ENCODE measurements at places on chromosomes 13 and 19.

DNA sequence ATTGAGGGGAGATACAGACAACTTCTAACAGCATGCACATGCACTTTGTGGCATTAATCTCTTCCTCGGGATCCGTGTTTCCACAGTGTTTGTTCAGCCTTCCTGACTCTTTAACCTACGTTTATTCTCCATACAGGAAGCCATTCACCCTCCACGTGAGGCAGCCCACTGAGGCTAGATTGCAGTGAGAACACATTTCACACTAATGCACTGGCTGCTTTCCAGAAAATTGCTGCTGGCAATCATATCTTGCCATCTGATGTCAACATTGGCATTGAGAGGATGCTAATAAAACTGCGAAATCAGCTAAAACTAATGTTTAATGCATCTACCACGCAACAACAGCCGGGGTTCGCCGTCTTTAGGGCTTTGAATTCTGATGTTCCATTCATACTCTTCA lies 30.0 kb downstream of the DCLK1 start:
- DNase-seq = no peak

- peak; percentile 52 for DNase-seq
Measured at GRCh38 chr19:48868114-48868886, at the start of gene PLEKHA4. Gene PLEKHA4, minus strand, starts transcription at chr19:48868617. Its CDS starts 997 bp downstream, at chr19:48867620.

- DNase-seq = no peak
Measured at GRCh38 chr13:20144141-20144850, 16.6 kb downstream of the GJA3 start.

DNA sequence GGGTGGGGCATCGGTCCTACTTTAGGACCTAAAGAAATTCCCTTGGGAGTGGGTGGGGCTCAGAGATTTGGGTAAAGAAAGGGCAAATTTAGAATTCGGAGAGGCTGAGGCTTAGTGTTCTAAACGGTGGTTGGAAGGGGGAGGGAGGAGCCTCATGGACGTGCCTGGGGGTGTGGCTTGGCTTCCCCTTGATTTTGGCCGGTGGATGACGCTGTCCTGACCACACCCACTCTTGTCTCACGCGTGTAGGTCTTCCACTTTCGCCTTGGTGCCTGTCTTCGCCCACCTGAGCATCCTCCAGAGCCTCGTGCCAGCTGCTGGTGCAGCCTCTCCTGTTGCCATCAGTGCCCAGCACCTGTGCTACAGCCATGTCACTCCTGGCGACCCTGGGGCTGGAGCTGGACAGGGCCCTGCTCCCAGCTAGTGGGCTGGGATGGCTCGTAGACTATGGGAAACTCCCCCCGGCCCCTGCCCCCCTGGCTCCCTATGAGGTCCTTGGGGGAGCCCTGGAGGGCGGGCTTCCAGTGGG lies 1.2 kb upstream of the NUP62 start:
- no peak for DNase-seq

DNA sequence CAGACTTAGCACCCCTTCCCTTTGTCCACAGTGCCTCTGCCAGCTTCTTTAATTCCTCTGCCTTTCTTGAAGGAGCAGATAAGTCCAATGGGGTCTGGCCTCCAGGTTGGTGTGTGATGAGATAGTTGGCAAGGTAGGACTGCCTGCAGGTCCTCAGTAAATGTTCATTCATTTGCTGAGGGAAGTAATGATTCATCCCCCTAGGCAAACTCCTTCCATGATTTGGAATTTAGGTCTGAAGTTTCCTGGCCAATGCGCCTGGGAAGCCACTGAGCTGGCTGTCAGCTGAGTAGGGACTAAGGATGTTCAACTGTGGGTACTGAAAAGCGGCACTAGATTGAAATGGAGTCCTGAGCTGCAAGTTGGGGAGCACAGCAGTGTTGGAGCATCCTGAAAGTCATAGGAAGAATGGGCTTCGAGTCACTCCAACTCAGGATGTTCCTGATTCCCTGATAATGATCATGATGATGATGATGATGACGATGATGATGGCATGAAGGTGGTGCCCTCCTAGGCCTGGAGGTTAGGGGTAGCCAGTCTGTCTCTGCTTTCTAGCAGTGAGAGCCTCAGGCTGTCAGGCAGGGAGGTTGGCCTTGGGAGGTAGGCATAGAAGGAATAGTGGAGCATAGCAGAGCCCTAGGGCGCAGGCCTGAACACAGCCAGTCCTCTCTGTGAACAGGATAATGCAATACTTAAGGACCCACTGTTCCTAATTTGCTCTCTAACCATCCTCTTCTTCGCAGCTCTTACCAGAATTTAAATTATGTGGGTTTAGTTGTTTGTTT lies 44.7 kb downstream of the COL4A2 start:
- no peak for DNase-seq

DNA sequence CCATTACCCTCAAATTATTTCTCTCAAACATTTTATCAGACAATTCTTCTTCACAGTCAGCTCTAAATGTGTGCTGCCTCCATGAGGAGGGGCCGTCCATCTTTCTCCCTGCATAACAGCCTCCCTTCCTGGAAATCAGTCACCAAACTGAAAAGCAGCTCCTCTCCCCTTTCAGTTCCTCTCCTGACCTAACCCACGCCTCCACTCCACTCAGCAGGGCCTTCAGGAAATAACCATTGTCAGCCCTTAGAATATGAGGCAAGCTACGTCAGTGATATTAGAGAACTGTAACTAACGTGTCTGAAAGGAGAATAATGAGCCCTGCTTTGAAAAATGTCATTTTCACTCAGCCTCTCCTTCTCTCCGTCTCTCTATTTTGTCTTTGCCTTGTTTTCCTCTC lies 116.2 kb downstream of the OLFM4 start:
- no peak for DNase-seq

Measured in fibroblast of skin of abdomen (primary cell).